Kidney tubule cell (primary cell): ENCODE measurements at places on chromosomes 3 and 15.

DNA sequence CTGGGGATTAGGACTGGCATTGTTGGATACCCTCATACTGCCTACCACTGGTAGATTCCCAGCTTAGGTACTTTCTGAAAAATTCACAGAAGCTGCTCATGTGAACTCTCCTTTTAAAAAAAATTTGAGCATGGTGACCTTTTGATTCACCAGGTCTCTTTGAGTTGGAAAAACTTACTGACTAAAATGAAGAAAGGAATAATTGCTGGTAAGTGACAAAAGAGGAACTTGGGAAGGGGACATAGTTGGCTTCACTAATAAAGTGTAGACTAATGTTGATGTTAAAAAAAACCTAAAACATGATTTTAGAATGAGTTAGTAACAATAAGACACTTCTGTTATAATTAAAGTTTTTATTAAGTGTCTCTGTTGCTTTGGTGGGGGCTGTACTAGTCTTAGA is 8.6 kb downstream of the VPS8 start:
- DNase-seq, result no peak

- DNase-seq, result no peak
Observed at GRCh38 chr15:79433276-79433990, 1.3 kb downstream of the MINAR1 start.

- no peak for DNase-seq
Observed at GRCh38 chr3:141400073-141400971, 32.0 kb downstream of the ZBTB38 start.

GRCh38 chr15:36773698-36774097 is 194.3 kb downstream of the CDIN1 start:
- DNase-seq, result no peak

DNA sequence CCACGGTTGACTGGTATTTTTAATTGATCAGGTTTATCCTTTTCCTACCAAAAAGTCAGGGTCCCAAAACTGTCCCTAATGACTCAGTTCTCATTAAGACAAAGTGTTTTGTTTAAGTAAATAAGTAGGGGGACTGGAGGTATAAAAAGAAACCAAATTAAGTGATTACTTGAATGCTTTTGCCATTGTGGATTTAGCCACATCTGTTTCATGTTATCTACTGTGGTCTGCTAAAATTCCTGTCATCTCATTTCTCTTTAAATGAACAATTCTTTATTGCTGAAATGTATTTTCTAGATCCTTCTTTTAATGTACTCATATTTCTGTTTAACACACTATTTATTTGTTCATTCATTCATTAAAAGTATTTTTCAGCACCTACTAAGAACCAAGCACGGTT is 625.9 kb upstream of the ADAMTS9 start:
- no peak for DNase-seq

- no peak for DNase-seq
Observed at GRCh38 chr15:32105258-32106241, 75.2 kb downstream of the CHRNA7 start.

DNA sequence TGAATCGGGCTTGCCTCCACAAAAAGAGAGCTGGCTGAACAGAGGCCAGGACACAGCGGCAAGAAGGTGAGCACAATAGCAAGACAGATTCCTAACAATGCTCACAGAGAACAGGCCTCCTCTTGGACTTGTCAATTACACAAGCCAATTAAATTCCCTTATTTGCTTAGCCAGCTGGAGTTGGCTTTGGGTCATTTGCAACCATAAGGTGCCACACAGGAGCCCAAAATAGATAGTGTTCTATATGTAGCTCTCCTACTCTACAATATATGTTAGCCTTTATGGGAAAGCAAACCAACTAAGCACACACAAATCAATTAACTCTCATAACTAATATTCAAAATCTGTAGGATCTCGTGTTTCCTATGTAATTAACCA is 335.6 kb downstream of the FOXP1 start:
- DNase-seq, result no peak
